ENCODE measurements at places on chromosomes 7 and 10.

DNA sequence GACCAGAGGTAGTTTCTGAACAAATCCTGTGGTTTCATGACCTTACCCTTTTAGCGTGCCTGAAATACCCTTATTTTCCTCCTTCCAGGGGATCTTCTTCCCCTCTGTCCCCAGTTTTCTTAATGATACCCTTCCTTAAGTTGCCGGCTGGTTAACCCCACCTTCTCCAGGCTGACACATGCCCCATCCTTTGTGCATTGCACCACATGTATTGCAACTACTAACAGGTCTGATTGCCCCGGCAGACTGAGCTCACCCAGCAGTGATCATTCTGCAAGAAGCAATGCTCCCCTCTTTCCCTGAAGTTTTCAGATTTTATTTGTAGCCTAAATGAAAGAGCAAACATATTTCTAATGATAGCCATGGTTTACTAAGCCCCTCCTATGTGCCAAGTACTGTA lies 108.2 kb downstream of the HIP1 start:
- no peak for DNase-seq

- no peak for DNase-seq
These were observed 184.0 kb downstream of the GRID1 start for GRCh38 chr10:86182595-86182994.

- no peak for DNase-seq
These were observed 1141.2 kb downstream of the SORCS1 start for GRCh38 chr10:106023329-106023728.

GRCh38 chr10:130799532-130799931 lies 512.0 kb downstream of the TCERG1L start:
- no peak for DNase-seq

DNA sequence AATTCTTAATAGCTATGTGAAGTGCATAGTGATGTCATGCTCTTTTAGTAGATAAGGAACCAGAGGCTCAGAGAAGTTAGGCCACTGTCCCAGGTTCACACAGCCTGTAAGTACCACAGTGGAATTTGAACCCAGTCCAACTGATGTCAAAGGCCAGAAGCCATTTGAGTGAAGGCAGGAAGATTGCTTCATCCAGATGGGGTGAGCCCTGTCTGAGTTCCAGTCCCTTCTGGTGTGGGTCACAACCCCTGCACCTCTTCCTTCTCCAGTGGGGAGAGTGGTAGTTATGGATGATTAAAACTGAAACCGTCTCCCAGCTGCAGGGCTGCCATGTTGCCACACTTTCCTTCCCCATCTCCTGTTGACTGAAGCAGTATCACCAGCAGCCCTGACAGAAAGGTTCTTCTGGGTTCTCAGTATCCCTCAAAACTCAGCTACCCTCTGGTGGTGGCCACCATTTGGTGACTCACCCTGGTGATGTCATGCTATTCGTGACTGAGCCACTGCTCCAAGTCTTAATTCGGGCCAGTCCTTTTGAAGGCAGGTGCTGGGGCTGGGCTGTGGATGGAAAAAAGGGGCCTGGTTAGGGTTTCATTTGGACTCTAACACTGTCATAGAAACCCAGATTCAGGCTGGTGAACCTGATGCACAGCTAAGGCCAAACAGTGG lies 1.5 kb upstream of the C10orf95 start:
- no peak for DNase-seq

GRCh38 chr7:97506728-97507127 lies 225.2 kb upstream of the TAC1 start:
- no peak for DNase-seq

DNA sequence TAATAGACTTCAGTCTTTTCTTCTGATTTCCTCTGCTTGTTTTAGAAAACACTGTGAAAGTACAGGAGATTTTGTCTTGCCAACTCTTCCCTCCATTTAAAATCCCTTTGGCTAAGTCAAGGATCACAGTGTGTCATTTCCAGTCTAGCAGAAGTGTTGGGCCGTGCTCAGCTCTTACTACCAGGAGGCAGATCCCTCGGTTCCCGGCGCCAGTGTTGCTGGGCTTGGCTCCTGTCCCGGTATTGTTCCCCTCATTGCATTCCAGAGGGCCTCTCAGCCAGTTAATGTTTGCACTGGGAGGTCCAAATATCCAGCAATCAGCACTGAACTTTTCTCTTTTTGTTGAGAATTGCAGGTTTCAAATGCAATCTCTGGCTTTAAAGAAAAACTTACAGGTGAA lies 612.1 kb upstream of the MGMT start:
- no peak for DNase-seq

DNA sequence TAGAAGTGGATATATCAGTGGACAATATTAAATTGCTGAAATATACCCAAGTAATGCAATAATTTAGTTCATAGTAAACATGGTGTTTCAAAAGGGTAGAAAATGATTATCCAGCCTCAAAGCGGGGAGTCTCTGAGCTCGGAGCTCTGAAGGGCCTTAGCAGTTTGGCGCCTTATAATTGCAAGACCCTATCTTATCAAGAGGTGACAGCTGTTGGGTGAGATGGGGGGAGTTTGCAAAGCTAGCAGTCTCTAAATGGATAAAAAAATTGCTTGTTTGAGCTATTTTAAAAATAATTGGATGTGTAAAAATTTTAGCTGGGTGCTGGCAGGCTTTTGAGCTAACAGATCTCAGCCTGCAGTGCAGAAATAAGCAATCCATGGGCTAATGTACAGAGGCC lies 219.2 kb downstream of the CCSER2 start:
- DNase-seq: no peak

DNA sequence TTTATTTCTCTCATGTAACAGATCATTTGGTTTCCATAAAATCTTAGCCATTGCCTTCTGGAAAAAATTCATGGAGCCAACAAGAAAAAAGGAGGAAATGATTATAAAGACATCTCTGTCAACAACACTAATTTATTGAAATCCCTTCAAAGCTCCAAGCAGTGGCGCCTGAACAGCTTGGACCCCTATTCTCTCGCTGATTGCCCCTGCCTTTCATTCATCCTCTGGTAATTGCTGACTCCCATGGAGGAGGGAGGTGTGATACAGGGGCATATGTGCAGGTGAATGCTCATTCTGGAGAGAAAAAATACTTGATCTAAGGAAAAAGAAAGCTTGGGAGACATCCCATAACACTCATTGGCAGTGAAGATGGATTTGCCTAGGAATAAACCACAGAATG lies 345.5 kb downstream of the FGFR2 start:
- no peak for DNase-seq

- no peak for DNase-seq
These were observed 51.5 kb upstream of the DIP2C start for GRCh38 chr10:740936-741431.

DNA sequence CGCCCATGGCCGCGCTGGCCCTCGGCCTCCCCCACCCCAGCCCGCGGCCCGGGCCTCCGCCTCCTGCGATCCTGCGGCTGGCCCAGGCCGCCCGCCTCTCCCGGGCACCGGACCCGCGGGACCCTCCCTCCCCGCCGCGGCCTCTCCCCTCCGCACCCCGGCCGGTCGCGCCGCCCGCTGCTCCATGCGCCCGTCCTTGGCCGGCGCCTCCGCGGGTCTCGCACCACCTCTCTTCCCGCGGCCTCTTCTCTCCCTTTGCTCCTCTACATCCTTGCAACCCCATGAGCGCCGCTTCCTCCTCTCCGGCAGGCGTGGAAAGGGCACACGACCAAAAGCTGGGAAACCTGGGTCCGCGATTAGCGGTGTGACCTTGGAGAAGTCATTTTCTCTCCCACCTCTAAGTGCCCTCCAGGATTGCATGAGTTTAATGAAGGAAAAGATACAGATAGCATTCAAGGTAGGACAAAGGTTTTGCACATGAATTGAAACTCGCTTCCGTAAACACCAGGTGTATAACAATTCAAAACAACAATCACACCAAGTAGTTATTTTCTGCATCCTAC lies 448 bp upstream of the SRPK2 start:
- DNase-seq: no peak

DNA sequence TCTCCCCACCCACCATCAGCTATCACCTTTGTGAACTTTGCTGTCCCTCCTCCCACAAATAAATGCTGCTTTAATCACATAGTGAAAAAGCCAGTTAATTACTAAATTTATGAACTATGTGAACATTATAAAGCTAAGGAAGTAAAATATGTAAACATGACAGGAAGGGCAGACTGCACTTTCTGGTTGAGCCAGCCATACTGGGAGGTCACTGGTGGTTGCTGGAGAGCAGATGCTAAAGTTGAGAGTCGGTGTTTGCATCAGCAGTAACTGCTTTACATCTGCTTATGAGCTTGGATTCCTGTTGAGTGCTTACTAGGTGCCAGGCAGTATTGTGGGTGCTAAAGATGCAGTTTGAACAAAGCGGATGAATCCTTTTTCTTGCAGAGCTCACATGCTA lies 209.9 kb upstream of the FZD1 start:
- DNase-seq: no peak

DNA sequence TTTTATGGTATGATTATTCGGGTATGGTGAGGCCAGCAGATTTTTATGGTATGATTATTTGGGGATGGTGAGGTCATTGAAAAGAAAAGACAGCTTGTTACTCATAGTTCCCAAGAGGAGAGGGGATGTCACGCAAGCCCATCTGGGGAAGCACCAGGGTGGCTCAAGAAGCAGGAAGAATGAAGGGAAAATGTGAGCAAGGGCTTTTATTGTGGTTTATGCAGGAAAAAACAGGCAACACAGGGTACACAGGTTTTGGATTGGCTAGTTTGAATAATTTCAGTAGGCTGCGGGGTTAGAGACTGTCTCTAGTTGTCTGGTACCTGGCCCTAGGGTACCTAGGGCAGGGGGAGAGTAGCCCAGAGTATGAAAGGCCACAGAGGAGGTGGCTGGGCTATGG lies 26.8 kb upstream of the DGKI start:
- no peak for DNase-seq

DNA sequence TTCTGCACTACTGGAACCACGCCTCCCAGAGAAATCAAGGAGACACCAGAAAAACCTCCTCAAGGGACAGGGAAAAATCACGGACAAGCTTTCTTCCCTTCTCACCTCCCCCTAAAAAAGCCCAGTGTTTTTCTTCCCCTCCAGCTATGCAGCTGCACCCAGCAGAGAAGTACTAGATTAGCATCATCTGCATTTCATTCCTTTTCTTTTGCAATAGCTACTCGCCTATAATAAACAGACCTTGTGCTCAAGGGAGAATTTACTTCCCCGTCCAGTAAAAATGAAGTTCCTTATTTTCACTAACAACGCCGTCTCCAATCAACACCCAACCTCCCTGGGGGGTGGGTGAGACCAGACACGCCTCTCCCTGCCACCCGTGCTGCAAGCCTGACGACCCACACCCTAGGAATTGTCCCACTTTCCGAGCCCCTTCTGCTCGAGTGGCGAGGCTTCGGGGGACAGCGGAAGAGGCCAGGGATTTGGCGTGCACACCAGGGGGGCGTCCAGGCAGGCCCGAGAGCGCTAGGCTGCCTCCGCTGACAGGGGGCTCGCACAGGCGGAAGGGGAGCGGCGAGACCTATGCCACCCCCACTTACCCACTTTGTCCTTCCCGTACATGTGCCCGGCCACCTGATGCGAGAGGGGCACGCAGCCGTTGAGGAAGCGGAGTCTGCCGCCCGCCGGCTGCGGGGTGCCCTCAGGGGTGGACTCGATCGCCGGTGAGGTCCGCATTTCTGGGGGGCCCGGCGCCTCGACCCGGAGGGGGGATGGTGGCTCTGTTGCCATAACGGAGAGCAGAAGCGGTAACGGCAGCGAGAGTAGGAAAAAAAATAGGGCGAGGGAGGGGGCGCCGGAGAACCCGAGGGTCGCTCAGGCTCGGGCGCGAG lies 625 bp downstream of the IPMK start:
- no peak for DNase-seq

GRCh38 chr7:48455363-48455762 lies 284.1 kb downstream of the ABCA13 start:
- no peak for DNase-seq

- no peak for DNase-seq
These were observed 95.6 kb upstream of the ASAH2 start for GRCh38 chr10:50346942-50347341.
